ENCODE measurements at places on chromosomes 3 and 15.

- no peak for DNase-seq
Measured at GRCh38 chr3:144341471-144341870, 369.8 kb downstream of the DIPK2A start.

- no peak for DNase-seq
Measured at GRCh38 chr15:23835953-23836352, 148.8 kb upstream of the NDN start.

GRCh38 chr3:149638228-149639092 lies 19.4 kb downstream of the WWTR1 start:
- no peak for DNase-seq

DNA sequence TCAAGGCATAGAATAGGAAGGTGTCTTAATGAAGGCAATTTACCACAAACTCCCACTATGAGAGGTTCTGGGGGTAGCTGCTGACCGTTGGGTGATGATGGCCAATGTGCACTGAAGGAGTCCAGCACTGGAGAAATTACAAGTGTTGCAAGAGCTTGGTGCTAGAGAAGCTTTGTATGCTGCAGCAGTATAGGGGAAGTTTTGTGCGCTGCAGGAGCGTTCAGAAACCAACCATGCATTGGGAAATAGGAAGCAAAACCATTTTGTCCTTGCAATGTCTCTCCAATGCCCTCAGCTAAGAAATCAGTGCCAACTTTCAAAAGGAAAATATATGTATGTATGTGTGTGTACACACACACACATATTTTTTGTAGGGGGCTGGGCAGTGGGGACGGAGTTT lies 441.6 kb upstream of the NAALADL2 start:
- DNase-seq, result no peak

DNA sequence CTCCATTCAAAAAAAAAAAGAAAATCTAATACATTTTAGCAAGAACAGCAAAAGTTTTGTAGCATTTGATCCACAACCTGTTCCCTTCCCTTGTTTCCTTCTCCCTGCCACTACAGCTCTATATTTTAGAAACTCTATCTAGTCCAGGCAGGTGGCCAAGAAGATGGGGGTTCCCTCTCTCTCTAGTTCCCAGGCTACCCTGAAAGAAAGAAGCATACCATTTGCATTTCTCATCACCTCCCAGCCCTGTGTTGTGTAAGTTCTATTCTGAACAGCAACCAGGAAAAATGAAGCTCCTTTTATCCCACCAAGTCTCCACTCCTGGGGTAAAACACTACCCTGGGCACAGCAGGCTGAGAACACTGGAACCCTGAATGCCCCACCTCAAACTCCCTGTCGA lies 100.0 kb downstream of the PCCB start:
- DNase-seq, result no peak

GRCh38 chr3:38131621-38132369 lies 5.1 kb downstream of the ACAA1 start:
- peak; percentile 61 for DNase-seq

- DNase-seq, result no peak
Measured at GRCh38 chr15:35179739-35180138, 94.6 kb upstream of the NANOGP8 start.

Measured in hematopoietic multipotent progenitor cell treated with erythropoietin and hydrocortisone succinate and interleukin-3 and kit ligand, for 17 days (in vitro differentiated cells).